ENCODE measurements at places on chromosomes 3 and 15.

GRCh38 chr3:37214076-37214475 is 39.7 kb upstream of the LRRFIP2 start:
- DNase-seq: no peak

- DNase-seq: no peak
Measured at GRCh38 chr15:62165104-62165792, at the start of gene C2CD4B. Gene C2CD4B (minus strand): TSS chr15:62165285. CDS start chr15:62164984, 301 bp downstream.

GRCh38 chr3:13607821-13608597 is 59.1 kb downstream of the FBLN2 start:
- DNase-seq: no peak

- DNase-seq: peak; percentile 83
Measured at GRCh38 chr3:84039099-84039498, 919.7 kb upstream of the CADM2 start.

DNA sequence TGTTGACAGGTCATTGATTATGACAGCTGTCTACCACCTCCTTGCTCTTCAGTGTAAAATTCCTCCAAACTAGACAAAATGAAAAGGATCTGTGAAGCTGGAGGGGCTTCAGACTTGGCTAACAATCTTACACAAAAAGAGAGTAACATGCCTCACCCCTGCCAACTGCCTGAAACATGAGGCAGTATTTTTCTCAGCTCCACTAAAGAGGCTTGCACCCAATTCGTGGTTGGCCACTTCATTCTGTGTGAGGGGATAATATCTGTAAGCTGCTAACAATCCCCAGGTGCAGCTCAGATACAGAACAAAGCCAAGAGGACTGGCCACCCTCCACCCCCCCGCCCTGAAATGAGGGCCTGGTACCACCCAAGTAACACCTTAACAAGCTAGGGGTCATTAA is 2.8 kb downstream of the MB21D2 start:
- no peak for DNase-seq

- no peak for DNase-seq
Measured at GRCh38 chr3:11131371-11131770, 22.9 kb upstream of the HRH1 start.

DNA sequence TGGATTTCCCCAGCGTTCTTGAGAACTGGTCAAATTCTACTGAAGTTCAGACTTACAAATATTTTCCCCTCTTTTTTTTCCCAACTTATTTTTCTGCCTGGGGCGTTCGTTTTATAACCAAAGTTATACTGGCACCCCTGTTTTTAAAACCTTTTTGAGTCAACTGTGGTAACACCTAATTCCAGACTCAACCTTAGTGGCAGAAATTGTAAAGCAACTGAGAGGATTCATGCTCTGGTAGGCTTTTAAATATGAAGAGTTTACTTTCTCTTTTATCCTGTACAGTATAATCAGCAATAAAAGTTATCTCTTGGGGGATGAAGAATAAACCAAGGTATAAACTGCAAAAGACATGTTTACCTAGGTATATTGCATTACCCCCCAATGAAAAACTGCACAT is 2.3 kb downstream of the IL5RA start:
- DNase-seq: no peak

DNA sequence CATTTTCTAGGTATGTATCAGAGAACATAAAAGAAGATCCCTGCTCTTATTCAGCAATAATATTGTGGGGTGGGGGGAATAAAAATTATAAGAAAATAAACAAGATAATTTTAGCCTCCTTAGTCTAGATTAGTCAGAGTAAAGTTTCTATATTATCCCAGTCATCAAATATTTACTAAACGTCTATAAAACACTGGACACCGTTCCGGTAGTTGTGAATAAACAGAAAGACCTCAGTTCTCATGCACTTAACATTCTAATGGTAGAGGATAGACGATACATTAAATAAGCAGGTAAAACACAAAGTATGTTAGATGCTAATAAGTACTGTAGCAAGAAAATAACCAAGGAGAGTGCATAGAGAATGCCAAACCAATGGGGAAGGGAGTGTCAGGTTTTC is 425.0 kb downstream of the GBE1 start:
- DNase-seq: no peak

All from skeletal muscle cell (primary cell).